ENCODE measurements at places on chromosomes 1 and 21. TPM values are rescaled to one million over a fixed set of nuclear protein-coding genes. Genes with fewer than 3 reads are reported as not detected.

- peak; percentile 61 for DNase-seq
Measured at GRCh38 chr1:13809461-13810159, 109.6 kb downstream of the PRDM2 start.

GRCh38 chr1:32992489-32993323 is 28.1 kb upstream of the RNF19B start:
- peak; percentile 91 for DNase-seq

The TNFAIP8L2 gene
- total RNA-seq = 24.2 TPM

GRCh38 chr1:152752225-152752624 is 5.6 kb upstream of the KPRP start:
- no peak for DNase-seq

GRCh38 chr21:38768471-38769063 is 37.2 kb upstream of the ETS2 start:
- DNase-seq = peak; percentile 86

DNA sequence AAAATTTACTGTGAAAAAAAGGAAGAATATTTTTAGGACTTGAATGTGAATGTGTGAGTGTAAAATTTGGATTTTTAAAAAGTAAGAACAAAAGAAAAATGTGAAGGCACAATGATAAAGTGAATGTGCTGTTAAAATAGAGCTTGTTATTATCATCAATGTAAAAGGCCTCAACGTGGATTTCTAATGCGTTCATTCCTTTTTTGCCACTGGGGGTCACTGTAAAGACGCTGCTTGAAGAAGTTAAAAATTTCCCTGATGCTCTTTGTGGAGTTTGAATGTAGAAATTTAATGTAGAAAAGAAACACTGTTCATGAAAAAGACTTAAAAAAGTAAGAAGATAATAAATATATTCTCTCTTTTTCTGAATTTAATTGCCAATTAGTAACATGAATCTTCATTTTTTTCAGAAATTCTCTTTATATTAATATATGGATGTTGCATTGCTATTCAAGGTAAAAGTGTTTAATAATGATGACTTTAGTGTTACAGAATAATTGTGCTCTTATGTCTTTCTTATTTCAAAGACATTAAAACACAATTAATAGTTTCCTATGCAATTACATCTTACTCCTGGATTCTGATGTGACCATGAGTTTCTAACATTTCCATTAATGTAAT is 161.5 kb downstream of the DNM3 start:
- DNase-seq = peak; percentile 25

The DCDC2B gene
- total RNA-seq = not detected

GRCh38 chr21:35512346-35512745 is 463.2 kb upstream of the RUNX1 start:
- no peak for DNase-seq

DNA sequence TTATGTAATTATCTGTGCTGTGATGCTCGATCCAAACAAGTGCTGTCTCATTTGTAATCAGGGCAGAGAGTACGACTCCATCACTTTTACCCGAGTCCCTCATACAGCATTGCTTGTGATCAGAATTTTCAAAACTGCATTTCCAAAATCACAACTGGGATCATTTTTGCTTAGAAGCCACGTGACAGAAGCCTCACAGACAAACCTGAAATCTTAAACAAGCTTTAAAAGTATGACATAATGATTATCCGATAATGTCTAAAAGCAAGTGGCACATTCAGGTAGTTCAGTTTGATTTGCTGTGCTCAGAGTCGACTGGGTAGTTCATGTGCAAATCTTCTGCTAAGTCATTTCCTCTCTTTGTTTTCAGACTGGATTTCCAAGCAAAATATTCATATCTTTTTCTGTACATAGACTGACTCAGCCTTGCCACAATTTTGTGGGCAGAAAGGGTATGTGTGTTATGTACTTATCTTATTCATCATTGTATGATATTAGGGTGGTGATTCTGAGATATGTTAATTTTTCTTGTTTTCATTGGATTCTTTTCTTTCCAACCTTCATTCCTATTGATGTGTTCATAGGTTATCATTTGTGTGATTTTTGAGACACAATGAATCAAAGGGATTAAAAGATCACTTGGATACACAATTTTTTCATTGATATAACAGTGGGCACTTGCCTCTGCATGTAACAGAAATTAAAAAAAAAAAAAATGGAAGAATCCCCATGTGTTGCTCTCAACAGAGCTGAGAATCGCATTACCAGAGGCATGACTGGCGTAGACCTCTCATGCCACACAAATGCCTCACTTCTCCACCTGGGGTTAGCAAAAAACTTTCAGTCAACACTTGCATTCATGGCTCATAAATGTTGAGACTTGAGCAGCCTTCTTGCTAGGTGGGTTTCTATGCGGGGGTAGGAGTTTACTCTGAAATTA is 355.7 kb downstream of the LTN1 start:
- DNase-seq = peak; percentile 47
